NCI-H1417 treated with DMSO at 0.1 percent for 48 hours (cell line): ENCODE measurements at places on chromosomes 5 and 9.

DNA sequence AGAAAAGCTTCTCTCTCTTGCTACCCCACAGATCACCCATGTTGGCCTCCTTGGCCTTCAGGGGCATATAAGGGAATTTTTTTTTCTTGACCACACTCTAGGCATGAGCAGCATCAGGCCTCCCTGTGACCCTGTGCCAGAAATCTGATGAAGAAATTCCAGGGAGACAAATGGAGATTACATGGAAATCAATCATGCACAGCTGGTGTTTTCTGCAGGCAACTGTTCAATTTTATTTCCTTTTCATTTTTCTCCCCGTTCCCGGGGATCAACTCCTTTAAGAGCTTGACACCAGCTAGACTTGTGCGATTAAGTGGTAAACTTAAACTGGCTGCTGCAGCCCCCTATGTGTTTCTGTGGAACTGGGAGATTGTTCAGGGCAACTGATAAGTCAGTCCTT, 59.3 kb downstream of the GALNT10 start:
- DNase-seq, result no peak

DNA sequence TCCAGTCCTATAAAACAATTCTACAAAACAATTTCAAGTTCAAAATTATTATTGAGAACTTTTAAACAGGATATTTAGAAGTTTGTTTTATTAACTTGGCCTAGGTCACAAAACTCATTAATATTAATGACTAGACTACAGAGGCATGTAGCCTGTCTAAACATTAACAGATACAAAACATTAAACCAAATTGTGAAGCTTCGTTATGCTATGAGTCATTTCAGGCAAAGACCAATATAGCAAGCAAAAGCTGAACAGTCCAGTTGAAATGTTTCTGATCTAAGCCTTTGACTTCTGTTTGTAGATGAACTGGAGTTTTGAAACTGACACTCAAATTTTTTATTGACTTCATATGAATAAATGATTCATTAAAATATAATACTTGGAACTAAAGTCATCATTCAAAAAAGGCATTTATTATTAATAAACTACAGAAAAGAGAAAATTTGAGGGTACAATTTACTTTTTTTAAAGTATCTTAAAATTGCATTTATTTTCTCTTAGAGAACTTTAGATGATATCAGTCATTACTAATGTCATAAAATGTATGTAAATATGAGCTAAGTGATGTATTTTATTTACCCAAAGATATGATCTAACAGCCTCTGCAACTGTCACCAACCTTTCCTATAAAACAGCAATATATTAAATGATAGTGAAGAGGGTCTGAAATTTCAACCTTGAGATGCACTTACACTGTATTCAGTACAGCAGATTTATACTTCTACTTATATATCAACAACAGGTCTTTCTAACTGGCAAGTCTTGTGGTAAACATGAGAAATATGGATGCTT, 188.8 kb downstream of the COMMD10 start:
- no peak for DNase-seq

- no peak for DNase-seq
Measured at GRCh38 chr5:90558344-90559192, at the start of gene ADGRV1. Gene ADGRV1, plus strand, starts transcription at chr5:90558797. Its CDS starts 99 bp downstream, at chr5:90558896.

DNA sequence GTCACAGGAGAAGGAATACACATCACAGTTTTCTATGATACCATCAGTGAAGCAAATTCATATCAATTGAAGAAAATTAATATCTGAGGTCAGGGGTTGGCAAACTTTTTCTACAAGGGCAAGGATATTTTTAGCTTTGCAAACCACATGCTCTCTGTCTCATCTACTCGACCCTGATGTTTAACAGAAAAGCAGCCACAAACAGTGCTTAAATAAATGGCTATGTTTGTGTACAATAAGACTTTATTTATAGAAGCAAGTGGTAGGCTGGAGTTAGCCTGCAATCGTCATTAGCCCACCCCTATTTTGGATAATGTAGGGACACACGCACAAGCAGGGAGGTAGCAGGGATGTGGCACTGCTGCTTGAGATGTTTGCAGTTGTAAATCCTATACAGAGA, 251.4 kb downstream of the CETN3 start:
- no peak for DNase-seq

GRCh38 chr9:119137479-119137878, 231.8 kb downstream of the BRINP1 start:
- no peak for DNase-seq

DNA sequence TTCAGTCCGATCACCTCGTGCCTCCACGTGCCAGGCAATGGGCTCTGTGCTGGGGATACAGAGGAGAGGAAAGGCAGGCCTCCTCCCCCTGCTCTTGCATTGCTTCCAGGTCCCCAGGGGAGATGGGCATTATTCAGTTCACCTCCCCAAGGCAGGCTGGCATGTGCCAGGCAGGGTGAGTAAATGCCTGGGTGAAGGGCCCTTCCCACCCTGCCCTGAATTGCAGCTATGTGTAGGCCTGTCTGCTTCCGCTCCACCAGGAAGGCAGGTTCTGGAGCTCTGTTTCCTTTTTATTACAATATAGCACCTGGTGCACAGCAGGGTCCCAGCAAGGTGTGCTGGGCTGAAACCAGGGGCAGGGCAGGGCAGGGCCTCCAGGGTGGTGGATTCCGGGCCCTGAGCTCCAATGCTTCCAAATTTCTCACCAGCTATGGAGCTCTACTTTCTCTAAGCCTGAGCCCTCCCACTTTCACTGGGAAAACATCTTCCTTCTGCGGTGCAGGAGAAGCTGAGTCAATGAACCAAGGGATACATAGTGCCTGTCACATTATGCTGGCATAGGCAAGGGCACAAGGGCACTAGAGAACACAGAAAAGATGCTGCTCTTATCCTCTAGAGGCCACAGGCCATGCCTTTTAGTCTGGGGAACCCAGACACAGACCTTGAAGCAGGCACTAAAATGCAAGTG, 42.0 kb downstream of the SHB start:
- DNase-seq, result no peak

GRCh38 chr5:33840927-33841547, 50.8 kb downstream of the ADAMTS12 start:
- no peak for DNase-seq

DNA sequence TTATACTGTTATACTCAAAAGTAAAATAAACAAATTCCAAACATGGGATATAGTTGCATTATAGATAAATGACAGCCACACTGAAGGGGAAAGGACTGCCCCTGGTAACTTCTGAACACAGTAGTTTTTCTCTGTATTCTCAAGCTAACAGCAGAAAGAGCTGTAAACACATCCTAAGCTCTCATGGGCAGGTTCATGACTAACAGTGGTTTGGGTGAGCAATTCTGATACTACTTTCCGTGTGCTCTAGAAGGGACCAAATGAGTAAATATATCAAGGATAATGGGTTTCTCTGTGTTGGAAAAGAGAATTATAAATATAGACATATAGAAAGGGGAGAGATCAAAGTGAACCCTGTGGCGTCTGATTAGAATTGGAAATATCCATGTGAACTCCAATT, 2.2 kb upstream of the LCN6 start:
- DNase-seq, result no peak

DNA sequence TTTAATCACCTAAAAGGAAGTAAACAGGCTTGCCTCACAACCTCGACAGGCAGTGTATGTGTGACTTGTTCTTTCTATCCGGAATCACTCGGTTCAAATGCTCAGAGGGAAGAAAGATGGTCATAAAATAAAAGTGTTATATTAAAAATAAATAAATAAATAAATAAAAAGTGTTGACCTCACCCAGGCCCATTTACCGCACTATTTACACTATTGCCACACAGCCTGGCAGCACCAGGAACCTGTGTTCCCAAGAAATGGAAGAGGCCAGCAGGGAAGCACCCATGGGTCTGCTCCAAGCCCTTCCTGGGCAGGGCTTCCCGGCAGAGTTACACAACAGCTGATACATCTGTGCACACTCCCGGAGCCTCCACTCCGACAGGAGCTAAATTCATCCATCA, 127.9 kb downstream of the EFNA5 start:
- no peak for DNase-seq

GRCh38 chr5:7330256-7330655, 65.7 kb upstream of the ADCY2 start:
- DNase-seq, result no peak

GRCh38 chr9:7169717-7170389, 412.1 kb downstream of the KDM4C start:
- DNase-seq, result no peak

DNA sequence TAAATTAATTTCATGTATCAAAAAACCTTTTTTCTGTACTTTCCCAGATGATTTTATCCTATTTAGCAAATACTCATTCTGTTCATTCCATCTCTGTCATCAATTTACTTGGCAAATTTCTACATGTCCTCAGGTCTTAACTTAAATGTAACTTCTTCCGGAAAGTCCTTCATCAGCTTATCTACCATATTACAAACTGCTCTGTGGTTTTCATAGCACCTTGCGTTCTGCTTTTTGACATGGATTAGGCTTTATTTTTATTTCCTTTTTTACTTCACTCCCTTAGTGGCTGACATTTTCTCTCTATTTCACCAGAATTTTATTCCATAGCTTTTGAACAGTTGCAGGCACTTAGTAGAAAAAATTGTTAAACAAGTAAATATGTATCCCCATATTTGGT, 1040.8 kb downstream of the TAF11L14 start:
- no peak for DNase-seq

- DNase-seq, result no peak
Measured at GRCh38 chr9:120567081-120567480, 12.9 kb downstream of the CDK5RAP2 start.

GRCh38 chr5:39177631-39177964, 41.8 kb downstream of the FYB1 start:
- DNase-seq, result no peak

- no peak for DNase-seq
Measured at GRCh38 chr9:1492156-1492555, 442.0 kb downstream of the DMRT2 start.
